NCI-H1105 (cell line): ENCODE measurements at places on chromosomes 3 and 15.

- DNase-seq, result no peak
These were observed 625.8 kb upstream of the BCHE start for GRCh38 chr3:166462891-166463470.

DNA sequence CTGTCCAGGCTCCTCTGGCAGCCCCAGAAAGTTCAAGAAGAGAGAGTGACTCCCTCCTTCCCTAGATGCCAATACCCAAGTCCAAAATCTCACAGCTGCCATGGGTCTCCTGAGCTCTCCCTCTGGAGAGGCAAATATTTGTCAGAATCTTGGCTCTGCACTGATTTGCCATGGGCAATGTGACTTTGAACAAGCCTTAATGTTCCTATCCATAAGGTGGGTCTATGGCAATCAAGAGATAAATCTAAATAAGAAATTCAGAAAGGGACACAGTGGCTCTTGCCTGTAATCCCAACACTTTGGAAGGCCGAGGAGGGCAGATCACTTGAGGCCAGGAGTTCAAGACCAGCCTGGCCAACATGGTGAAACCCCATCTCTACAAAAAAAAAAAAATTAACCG lies 12.4 kb upstream of the WNT7A start:
- DNase-seq, result no peak

DNA sequence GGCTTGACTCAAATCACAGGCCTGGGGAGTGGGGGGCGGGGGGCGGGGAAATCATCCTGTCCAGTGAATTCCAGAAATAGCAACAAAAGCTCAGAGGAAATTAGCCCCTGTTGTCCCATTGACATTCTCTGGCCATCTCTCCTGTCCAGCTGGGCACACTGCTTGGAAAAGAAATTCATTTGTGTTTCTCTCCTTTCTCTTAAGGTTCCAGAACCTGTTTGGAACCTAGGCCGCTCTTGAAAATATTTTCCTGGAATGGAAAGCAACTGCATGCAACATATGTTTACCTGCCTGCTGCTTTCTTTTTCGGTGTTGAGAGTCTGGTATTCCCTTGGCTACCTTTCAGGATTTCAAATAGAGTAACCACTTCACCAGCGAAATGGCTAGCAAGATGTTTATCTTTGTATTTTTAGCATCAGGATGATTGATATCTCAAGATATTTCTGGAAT lies 169.0 kb downstream of the GHSR start:
- peak; percentile 69 for DNase-seq

- DNase-seq, result no peak
These were observed 89.3 kb downstream of the PLSCR2 start for GRCh38 chr3:146380046-146380445.

- DNase-seq, result no peak
These were observed 87.4 kb downstream of the ITPR1 start for GRCh38 chr3:4580346-4581123.

DNA sequence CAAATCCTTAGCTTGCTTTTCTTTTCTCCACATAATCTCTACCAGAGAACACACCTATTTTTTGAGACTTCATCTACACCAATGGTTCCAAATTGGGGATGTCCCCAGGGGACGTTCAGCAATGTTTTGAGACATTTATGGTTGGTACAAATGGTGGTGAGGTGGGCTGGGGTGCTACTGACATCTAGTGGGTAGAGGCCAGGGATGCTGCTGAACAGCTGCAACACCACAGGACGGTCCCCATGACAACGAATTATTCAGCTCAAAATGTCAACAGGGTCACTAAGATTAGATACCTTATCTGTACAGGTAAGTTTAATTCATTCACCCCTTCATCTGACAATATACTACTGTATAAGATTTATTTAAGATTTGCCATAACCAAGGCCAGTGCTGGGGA lies 14.4 kb downstream of the GK5 start:
- DNase-seq, result peak; percentile 20

DNA sequence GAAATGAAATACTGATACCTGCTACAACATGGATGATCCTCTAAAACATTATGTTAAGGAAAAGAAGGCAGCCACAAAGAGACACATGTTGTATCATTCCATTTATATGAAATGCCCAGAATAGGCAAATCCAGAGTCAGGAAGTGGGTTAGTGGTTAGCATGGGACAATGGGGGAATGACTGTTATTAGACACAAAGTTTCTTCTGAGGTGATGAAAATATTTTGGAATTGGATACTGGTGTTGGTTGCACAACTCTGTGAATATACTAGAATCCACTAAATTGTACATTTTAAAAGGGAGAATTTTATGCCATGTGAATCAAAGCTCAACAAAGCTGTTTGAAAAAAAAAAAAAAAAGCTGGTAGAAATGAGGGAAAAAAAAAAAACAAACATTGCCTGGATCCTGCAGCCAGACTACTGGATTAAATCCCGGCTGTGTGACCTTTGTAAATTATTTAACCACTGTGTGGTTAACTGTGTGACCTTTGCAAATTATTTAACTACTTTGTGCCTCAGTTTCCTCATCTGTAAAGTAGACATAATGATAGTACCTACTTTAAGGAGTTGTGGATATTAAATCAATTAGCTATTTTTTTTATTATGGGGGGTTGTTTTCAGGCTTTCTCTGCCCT lies 75.6 kb upstream of the PRICKLE2 start:
- no peak for DNase-seq

DNA sequence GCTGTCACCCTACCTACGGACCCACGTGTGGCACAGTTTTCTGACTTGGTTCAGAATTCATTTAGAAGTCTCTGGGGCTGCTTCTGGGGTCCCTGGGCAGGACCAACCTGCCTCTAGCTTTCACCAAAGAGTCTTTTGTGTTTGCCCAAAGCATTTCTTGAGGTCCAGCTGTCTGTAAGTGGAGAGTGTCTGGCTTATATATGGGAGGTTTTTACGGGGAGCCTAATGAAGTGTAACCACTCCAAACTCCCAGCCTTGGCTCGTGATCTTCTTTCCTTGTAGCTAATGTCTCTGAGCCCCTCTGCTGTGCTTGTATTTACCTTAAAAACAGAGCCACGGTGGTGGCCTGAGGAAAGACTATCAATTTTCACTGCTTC lies 109.0 kb upstream of the CTDSPL start:
- no peak for DNase-seq

DNA sequence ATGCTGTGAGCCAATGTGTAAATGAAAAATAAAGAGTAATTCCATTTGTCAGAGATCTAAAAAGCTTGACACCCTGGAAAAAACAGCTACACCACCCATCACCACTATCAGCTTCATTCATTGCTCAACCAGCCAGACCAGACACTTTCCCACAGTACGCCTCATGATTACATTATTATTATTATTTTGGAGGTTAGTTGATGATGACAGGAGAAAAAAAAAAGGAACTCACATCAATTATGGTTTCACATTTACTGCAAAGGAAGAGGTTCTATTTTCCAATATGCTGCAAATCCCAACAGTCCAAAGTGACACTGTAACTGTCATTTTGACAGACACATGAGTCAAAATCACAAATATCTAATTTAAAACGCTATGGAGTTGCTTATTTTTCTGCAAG lies 134.7 kb upstream of the TSC22D2 start:
- DNase-seq, result no peak

- no peak for DNase-seq
These were observed 612.9 kb downstream of the ROBO1 start for GRCh38 chr3:79154865-79155264.

DNA sequence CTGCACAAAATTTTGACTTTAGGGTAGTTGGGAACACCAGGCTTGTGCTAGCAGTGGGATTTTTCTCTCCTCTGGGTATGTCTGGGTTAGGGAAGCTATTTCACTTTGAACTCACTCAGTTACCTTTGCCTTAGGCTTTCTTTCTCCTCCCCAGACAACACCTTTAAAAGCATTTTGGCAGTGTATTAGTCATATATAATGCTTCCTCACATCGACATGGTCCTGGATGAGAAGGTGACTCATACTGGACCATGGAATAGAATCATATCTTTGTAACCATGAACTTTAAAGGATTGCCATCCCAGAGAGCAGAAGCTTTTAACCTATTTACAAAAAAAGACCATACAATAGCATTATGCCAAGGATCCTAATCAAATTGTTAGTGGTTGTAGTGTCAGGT lies 2.7 kb downstream of the RYR3 start:
- DNase-seq, result no peak

GRCh38 chr15:60761505-60761845 lies 282.5 kb upstream of the ICE2 start:
- DNase-seq, result no peak

DNA sequence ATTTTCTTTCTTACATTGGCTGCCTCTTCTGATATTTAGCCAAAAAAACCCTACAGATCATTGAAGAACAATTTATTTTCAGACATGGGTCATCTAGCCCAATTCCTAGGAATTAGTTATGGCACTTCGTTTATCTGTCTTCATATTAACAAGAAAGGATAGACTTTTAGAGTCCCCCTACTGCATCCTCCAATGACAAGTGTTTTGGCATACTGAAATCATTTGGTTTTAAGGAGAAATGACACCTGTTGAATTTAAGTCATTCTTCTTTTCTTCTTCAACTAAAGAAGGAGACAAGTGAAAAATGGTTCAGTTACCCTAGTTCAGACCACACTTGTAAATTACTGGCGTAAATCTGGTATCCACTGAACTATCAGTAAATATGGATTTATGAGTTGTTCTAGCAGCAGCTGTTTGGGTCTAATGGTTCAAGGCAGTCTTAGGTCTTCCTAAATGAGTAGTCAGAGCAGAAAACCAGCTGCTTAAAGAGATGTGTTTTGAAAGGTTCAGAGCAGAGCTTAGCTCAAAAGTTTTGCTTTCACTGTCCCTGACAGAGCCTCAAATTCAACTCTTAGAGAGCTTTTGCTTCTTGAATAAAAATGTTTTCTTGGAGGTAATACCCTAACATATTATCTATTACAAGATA lies 5.6 kb downstream of the VGLL3 start:
- no peak for DNase-seq

GRCh38 chr3:41652931-41653330 lies 309.0 kb downstream of the ULK4 start:
- no peak for DNase-seq

DNA sequence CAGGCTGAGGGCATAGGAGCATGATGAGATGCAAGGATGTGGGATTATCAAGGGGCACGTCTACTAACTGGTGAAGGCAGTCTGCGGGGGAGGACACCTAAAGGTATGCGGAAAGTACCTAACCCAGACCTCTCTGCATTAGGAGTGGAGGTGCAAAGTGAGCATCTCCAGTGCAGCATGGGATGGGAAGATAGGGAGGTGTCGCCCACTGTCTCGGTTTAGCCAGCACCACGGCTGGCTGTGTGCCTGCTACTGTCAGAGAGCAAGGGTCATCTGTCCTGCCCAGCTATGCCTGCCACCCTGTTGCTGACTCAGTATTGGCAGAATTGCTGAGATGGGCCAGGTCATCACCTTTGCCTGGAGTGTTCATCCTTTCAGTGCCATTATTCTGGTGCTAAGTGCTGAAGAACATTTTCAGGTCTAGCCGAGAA lies 40.1 kb downstream of the OXNAD1 start:
- no peak for DNase-seq

DNA sequence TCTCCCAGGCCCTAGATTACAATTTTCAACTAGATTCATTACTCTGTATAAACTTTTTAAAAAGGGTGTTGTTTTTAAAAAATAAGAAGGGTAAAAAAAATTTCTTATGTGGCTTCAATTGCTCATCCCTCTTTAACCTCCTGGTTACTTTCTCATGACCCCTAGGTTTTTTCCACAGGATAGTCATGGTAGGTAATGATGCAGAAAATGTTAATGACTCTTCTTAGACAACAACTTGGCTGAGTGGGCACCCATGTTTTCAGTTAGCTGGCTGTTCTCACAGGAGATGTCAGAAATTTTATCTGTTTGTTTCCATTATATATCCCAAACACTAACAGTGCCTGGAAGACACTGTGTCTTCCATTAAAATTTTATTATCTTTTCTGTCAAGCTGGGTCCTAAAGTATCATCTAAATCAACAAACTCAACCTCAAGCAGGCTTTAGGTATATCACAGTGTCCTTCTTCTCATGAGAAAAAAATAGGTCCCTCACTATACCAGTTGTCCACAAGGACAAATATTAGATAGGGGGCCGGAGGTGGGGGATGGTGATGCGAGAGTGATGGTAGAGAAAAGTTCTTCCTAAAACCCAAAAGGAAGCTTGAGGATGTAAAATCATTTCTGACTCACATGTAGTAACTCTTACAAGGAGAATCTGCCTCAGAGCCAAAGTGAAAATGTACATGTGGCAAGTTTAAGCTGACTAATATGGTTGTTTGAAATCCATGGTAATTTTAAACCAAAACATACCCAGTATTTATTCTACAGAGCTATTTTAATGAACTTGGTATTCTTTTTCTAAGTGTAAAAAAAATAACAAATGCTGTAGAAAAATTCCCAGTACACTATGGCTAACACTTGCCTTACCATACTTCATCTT lies 43.3 kb downstream of the PLOD2 start:
- DNase-seq, result no peak

GRCh38 chr3:156460206-156460611 lies 94.7 kb downstream of the SSR3 start:
- DNase-seq, result no peak

- DNase-seq, result no peak
These were observed 375.9 kb downstream of the MCTP2 start for GRCh38 chr15:94607176-94607654.

DNA sequence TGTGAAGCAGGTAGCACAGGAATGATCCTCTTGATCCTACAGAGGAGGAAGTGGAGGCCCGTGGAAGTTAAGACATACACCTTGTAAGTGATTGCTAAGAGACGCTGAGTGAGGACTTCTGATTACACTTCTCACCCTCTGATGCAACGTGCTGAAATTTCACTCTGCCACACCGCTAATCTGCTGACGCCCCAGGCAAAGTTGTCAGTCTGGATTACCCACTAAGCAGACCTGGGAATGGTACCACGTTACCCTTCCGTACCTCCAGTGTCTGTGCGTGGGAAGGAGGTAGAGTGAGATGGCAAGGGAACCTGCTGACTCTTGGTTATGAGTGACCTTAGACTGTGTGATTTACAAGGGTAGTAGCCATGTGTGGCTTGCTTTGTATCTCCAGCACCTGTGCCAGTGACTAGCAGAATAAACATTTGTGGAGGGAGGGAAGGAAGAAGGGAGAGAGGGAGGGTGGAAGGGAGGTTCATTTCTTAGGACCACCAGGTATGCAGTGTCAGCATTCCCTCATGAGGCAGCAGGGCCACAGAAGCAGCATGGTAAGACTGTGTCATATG lies 115.0 kb downstream of the ALDH1A2 start:
- no peak for DNase-seq

GRCh38 chr15:57544848-57545480 lies 46.7 kb upstream of the MYZAP start:
- DNase-seq, result no peak

DNA sequence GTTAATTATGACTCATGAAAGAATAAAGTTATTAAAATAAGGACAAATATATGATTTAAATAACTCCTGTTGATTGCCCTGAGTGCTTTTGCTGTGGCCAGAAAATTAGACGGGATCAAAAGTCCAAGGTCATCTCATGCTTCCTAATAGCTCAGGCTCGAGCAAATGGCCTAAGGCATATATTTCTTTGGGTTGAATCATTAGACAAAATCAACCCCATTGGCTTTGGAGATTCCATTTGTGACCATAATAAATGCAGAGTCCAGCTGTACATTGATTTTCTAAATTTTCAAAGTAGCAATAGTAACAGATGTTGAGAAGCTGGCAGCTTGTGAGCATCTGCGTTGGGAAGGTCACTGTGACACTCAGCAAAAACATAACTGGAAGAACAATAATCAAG lies 464.5 kb upstream of the TGFBR2 start:
- no peak for DNase-seq
